A549 (cell line): ENCODE measurements at places on chromosomes 5 and 9. TPM values are rescaled to one million over a fixed set of nuclear protein-coding genes. Genes with fewer than 3 reads are reported as not detected.

The PCAT7 gene
- 2.0 to 2.3 TPM (median 2.1 TPM) in 3 replicates for polyA plus RNA-seq

The FRRS1L gene
- 0.42 to 0.59 TPM (median 0.54 TPM) in 3 replicates for polyA plus RNA-seq

The MVB12B gene
- polyA plus RNA-seq, result 4.3 to 5.1 TPM (median 4.6 TPM) in 3 replicates

The AJM1 gene
- polyA plus RNA-seq, result 3.0 to 3.6 TPM (median 3.2 TPM) in 3 replicates

The MARCOL gene
- polyA plus RNA-seq, result 0.06 to 0.14 TPM (median 0.11 TPM) in 3 replicates

The IRX1 gene
- polyA plus RNA-seq, result not detected in 3 replicates

The TEX48 gene
- polyA plus RNA-seq, result not detected in 3 replicates

The TAF11L10 gene
- not detected in 3 replicates for polyA plus RNA-seq

The ENC1 gene
- 17.0 to 21.3 TPM (median 20.4 TPM) in 3 replicates for polyA plus RNA-seq

The PLPP7 gene
- polyA plus RNA-seq, result not detected in 3 replicates

The RPL12 gene
- polyA plus RNA-seq, result 2,384 to 2,622 TPM (median 2,519 TPM) in 3 replicates

The CNTFR gene
- polyA plus RNA-seq, result 0.04 to 0.09 TPM in 2 of 3 replicates, not detected in the other

The UBAC1 gene
- 28.7 to 30.8 TPM (median 29.8 TPM) in 3 replicates for polyA plus RNA-seq

The ANKRD31 gene
- 0.12 to 0.15 TPM (median 0.15 TPM) in 3 replicates for polyA plus RNA-seq

The CTXN3 gene
- not detected in 3 replicates for polyA plus RNA-seq

The SH3RF2 gene
- 3.9 to 4.1 TPM (median 4.1 TPM) in 3 replicates for polyA plus RNA-seq

The STC2 gene
- 45.2 to 66.9 TPM (median 52.3 TPM) in 3 replicates for polyA plus RNA-seq

The NCBP1 gene
- polyA plus RNA-seq, result 31.8 to 37.8 TPM (median 36.6 TPM) in 3 replicates

The SHOC1 gene
- polyA plus RNA-seq, result not detected in 3 replicates

The RALGPS1 gene
- polyA plus RNA-seq, result 3.0 to 5.0 TPM (median 3.9 TPM) in 3 replicates

The FAM200C gene
- polyA plus RNA-seq, result 2.5 to 2.7 TPM (median 2.6 TPM) in 3 replicates

The IFNA21 gene
- not detected in 3 replicates for polyA plus RNA-seq

The WDR38 gene
- polyA plus RNA-seq, result 0.12 TPM in 1 of 3 replicates, not detected in the others

The HTR1A gene
- not detected in 3 replicates for polyA plus RNA-seq

The GPR150 gene
- polyA plus RNA-seq, result 0.05 to 0.13 TPM in 2 of 3 replicates, not detected in the other

The CCNI2 gene
- polyA plus RNA-seq, result 0.07 to 0.26 TPM (median 0.17 TPM) in 3 replicates

The PCDHB14 gene
- 0.05 to 0.12 TPM (median 0.09 TPM) in 3 replicates for polyA plus RNA-seq

The SLC9A3 gene
- polyA plus RNA-seq, result 1.3 TPM in 3 replicates

The SEMA5A gene
- not detected in 3 replicates for polyA plus RNA-seq

The BTNL8 gene
- polyA plus RNA-seq, result not detected in 3 replicates

The TMEM174 gene
- polyA plus RNA-seq, result not detected in 3 replicates

The SLC25A48 gene
- polyA plus RNA-seq, result 0.18 to 0.30 TPM (median 0.29 TPM) in 3 replicates

The C9orf153 gene
- polyA plus RNA-seq, result 0.06 to 0.17 TPM (median 0.16 TPM) in 3 replicates

The IFNB1 gene
- polyA plus RNA-seq, result not detected in 3 replicates

The SAXO1 gene
- not detected in 3 replicates for polyA plus RNA-seq

The SLC22A4 gene
- 3.2 to 4.2 TPM (median 3.6 TPM) in 3 replicates for polyA plus RNA-seq

The NSMF gene
- polyA plus RNA-seq, result 29.2 to 35.0 TPM (median 33.0 TPM) in 3 replicates

The GABRA1 gene
- polyA plus RNA-seq, result not detected in 3 replicates

The SPAG8 gene
- polyA plus RNA-seq, result 0.45 to 0.71 TPM (median 0.54 TPM) in 3 replicates

The SPATA9 gene
- not detected in 3 replicates for polyA plus RNA-seq

The LVRN gene
- polyA plus RNA-seq, result 0.03 to 0.06 TPM (median 0.05 TPM) in 3 replicates

The WNT8A gene
- not detected in 3 replicates for polyA plus RNA-seq

The IL7R gene
- polyA plus RNA-seq, result 0.11 to 0.51 TPM (median 0.13 TPM) in 3 replicates

The ABCA2 gene
- polyA plus RNA-seq, result 23.0 to 25.6 TPM (median 24.7 TPM) in 3 replicates

The PCDHGB1 gene
- polyA plus RNA-seq, result 1.3 to 1.6 TPM (median 1.5 TPM) in 3 replicates

The FBLL1 gene
- polyA plus RNA-seq, result 0.06 to 0.21 TPM (median 0.16 TPM) in 3 replicates

The ORM1 gene
- polyA plus RNA-seq, result 0.12 TPM in 1 of 3 replicates, not detected in the others

The ACTBL2 gene
- polyA plus RNA-seq, result 0.06 to 0.11 TPM (median 0.09 TPM) in 3 replicates

The RANBP17 gene
- polyA plus RNA-seq, result 3.0 to 3.4 TPM (median 3.4 TPM) in 3 replicates

The NUTM2G gene
- polyA plus RNA-seq, result not detected in 3 replicates

The SNX24 gene
- 20.4 to 24.7 TPM (median 23.9 TPM) in 3 replicates for polyA plus RNA-seq

The RMND5B gene
- polyA plus RNA-seq, result 18.1 to 20.2 TPM (median 19.4 TPM) in 3 replicates

The UBTD2 gene
- polyA plus RNA-seq, result 15.0 to 18.0 TPM (median 16.4 TPM) in 3 replicates

The FAM53C gene
- 21.9 to 25.7 TPM (median 24.7 TPM) in 3 replicates for polyA plus RNA-seq

The TUT7 gene
- polyA plus RNA-seq, result 12.1 to 12.7 TPM (median 12.4 TPM) in 3 replicates

The FAT2 gene
- polyA plus RNA-seq, result 0.01 to 0.03 TPM (median 0.01 TPM) in 3 replicates

The SLC46A2 gene
- not detected in 3 replicates for polyA plus RNA-seq
